Activated CD8-positive, alpha-beta memory T cell treated with anti-CD3 and anti-CD28 coated beads for 1 hour (primary cell): ENCODE measurements at places on chromosomes 6 and 20.

DNA sequence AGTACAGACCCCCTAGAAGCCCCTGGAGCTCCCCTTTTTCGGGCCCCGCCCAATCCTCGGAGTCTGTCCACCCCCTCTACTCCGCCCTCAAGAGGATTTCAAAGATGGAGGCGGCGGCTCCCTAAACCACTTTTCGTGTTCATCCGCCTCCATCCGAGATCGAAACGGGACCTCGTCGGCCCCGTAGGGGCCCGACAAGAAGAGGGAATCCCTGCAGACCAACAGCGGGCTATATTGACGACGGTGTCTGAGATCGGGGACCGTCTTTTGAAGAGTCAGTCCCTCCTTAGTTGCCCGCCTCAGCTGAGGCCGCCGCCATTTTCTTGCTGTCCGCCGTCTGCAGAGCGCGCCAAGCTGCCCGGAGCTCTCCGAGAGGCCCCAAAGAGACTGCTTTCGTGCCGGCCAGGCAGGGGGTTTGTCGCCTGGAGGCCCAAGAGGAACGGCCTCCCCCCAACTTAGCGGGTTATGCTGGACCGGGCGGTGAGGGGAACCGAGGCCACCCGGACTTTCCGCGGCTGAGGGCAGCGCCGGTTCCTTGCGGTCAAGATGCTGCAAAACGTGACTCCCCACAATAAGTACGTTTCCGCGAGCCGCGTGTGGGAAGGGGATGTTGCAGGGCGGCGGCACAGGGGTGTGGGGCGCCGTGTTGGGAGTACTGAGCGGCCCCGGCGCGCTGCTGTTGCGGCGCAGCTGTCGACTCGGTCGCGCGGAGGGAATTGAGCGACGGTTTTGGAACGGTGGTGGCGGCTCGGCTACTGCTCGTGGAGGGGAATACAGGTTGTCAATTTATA, 4.2 kb downstream of the BRD2 start:
- DNase-seq: no peak

GRCh38 chr20:38843346-38843745, 37.8 kb downstream of the PPP1R16B start:
- DNase-seq: no peak

GRCh38 chr20:44720997-44721784, 6.0 kb downstream of the CCN5 start:
- DNase-seq: no peak

DNA sequence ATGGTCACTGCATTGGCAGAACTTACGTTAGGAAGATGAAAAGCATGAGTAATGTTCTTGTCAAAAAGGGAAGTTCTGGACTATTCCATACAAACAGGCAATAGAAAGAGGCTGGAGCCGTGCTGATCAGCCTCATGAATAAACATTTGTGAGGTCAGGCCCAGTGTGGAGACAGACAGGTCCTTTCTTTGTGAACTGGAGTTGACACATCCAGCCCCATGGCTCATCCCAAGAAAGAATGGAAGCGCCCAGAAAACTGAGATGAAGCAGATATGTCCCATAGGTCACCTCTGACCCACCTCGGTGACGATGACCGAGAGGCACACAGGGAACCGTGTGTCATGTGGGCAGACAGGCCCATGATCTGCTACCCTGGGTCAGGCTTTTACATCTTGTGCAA, 276.0 kb upstream of the SGK1 start:
- DNase-seq: no peak

DNA sequence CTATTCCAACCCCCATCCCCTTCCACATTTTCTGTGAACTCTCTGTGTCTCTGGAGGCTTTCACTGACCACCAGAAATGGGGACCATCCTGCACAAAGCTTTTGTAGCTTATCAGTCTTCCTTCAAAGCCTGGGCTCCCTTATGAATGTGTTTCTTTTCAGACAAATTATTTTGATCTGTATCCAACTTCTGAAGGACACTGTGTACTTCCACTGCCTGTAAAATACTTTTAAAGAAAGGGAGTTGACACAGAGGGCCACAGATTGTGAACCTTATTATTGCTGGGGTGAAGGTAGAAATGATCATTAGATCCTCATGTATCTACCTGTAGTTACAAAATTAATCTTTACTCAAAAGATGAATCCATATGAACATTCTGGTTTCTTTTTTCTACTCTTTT, 135.6 kb downstream of the CARMIL1 start:
- DNase-seq: no peak

DNA sequence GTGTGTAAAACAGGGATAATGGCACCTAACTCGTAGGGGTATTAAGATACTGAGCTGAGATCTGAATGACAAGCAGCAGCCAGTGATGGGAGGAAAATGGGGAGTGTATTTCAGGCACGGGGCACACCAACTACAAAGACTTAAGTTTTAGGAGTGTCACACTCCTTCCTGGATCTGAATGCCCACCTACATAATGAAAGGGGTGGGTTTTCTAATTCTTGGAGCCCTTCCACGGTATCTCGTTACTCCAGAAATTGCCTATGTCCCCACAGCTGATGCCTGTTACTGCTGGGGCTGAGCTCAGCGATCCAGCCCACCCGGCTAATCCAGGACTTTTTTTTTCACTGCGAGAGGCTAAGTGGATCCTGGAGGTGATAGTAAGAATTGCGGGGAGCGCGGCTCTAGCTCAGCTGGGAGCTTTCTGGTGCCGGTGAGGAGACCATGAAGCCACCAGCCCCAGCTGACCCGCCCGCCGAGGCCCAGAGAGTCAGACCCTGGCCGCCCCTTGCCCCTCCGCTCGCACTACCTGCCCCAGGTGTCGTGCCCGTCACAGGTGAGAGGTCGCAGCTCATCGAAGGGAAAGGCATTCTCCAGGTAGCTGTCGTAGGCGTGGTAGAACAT, 727 bp downstream of the EDEM2 start:
- no peak for DNase-seq
